T-helper 2 cell (primary cell): ENCODE measurements at places on chromosomes 11 and 22.

DNA sequence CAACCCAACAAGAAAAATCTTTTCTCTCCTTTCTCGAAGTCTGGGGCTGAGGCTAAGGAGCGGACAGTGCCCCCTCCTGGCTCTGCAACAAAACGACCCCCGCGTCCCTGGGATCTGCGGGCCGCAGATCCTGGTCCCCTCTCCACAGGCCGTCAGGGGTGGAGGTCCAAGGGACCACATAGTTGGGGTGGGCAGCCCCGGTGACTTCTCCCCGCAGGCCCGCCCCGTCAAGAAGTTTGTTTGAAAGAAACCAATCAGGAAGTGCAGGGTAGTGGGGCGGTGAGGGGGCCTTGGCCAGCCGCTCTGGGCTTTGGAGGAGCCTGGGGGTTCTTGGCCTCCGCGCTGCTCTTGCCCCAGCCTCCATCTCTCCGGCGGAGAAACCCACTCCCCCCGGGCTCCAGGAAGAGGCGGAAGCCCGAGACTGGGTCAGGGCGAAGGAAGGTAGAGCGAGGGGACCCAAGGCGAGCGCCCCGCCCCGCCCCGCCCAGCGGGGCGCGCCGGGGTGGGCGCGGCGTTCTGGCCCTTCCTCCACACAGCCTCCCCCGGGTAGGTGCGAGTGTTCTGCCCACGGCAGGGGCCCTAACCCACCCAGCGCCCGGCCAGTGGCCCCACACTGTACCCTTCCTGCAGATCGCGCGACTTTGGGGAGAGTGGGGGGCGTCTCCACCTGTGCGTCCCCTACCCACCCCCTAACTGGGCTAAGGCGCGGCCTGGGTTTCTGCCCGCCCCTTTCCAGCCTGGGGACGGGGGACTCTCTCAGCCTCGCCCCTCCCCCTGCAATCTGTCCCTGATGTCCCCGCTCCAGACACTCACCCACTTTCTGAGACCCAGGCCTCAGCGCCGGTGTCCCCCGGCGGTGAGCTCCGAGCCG lies 1.3 kb downstream of the TP53I11 start:
- no peak for DNase-seq

DNA sequence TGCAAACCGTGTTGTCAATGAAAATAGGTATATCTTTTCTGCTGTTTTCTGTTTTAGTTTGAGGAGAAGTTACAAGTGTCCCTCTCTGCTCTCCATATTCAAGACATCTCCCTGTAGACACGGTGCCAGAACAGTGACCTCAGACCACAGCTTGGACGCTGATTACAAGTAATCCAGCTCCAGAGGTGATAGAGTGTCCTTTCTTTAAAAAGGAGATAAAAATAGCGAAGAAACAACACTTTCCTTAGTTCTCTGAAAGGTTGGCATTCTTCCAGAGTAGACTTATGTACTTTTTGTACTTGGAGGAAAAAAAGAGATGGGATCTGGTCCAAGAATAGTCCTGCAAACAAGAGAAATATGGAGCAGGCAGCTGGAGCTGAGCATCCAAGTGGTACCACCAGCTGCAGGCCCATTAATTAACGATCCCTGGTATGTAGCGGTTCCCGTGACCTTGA lies 43.0 kb upstream of the WT1 start:
- DNase-seq = no peak

- DNase-seq = no peak
These were observed 203.1 kb upstream of the B3GAT1 start for GRCh38 chr11:134615041-134615615.

GRCh38 chr11:112304914-112305313 lies 44.3 kb upstream of the PLET1 start:
- no peak for DNase-seq

DNA sequence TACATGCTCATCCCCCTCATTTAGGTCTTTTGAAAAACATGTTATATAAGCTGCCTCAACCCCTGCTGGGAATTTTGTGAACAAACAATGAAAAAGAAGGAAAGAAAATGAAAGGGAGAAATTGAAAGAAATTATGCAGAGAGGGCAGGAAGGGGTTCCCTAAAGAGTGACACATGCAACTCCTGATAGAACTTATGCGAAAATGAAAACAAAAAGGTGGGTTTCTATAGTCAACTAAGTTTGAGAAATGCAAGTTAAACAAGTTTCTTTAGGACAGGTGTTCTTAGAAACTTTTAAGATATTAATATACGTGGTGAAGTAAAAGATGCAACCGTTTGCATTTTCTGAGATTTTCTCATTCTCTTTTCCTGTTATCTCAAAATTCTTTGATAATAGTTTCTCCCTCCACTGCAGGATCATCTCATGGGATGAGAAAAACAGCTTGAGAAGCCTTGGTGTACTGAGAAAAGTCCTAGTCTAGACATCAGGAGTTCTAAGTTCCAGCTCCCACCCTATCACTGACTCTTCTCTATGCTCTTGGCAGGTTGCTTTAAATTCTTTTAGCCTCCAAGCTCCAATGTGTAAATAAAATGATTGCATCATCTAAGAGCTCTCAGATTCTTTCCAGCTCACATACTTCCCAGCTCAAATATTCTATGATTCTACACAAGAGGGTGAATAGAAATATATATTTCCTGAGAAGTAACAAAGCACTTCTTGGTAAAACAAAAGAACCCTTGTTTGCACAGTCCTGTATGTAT lies 109.2 kb downstream of the FAM76B start:
- no peak for DNase-seq

DNA sequence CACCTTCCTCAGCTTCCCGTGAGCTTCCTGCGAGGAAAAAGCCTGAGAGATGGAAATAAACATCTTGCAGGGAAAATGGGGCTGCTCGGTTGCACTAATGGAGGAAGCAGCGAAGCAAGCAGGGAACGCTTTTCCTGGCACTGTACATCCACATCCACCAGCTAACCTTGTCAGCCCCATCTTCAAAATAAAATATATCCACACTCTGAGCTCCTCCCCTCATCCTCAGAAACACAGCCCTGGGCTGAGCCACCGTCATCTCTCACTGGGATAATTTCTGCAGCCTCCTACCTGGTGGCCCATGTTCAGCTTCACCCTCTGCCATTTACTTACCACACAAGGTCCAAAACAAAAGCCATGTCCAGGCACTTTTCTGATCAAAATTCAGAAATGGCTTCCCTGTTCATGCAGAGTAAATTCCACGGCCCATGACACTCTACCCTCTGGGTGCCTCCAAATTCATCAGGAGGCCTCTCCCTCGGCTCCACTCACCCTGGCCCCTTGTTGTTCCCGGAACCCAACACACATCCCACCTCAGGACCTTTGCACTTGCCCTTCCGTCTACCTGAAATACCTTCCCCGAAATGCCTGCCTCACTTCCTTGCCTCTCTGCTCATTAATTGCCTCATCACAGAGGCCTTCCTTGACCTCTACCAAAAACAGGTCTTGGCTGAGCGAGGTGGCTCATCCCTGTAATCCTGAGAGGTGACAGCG lies 13.0 kb downstream of the C11orf86 start:
- DNase-seq = no peak

- DNase-seq = no peak
These were observed 687.8 kb downstream of the FAM181B start for GRCh38 chr11:82045748-82046457.

- no peak for DNase-seq
These were observed 2.9 kb downstream of the OR51V1 start for GRCh38 chr11:5197536-5197935.

GRCh38 chr11:44823006-44823405 lies 96.2 kb downstream of the TSPAN18 start:
- DNase-seq = no peak

GRCh38 chr11:65493367-65494176 lies 5.3 kb upstream of the MALAT1 start:
- no peak for DNase-seq
